ENCODE measurements at places on chromosomes 3 and 15. TPM values are rescaled to one million over a fixed set of nuclear protein-coding genes. Genes with fewer than 3 reads are reported as not detected.

DNA sequence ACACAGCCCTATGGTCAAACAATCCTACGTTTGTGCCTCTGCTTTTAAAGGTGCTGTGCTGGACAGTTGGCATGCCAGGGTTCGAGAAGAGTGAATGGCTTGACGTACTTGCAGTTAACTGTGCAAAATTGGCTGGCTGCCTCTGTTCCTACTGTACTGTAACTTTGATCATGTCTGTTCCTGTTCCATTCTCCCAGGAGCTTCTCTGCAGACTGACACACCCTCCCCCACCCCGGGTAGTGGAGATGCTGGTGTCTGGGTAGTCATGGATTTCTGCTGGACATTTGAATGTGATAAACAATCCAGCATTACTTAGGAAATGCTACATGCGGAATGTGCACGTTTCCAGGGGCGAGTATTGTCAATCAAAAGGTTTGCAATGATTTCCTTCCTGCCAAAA, 6.5 kb upstream of the VILL start:
- H3K27ac ChIP-seq = no peak overlapping the region
- H3K4me3 ChIP-seq = no peak overlapping the region
- H3K27me3 ChIP-seq = no peaks in the 10 kb centered on the region
- no peaks in the 10 kb centered on the region for H3K4me1 ChIP-seq

- peaks cover 76% of the 10 kb centered on the region for H3K27me3 ChIP-seq
- DNase-seq = no peak
Measured at GRCh38 chr3:44104043-44104442, 137.6 kb upstream of the TOPAZ1 start.

GRCh38 chr15:62727501-62727900, 315.0 kb upstream of the TPM1 start:
- H3K27ac ChIP-seq = no peak overlapping the region
- H3K4me1 ChIP-seq = no peaks in the 10 kb centered on the region
- H3K27me3 ChIP-seq = peaks cover 10% of the 10 kb centered on the region

- no peak for DNase-seq
- H3K4me3 ChIP-seq = no peak overlapping the region
- H3K27me3 ChIP-seq = no peaks in the 10 kb centered on the region
Measured at GRCh38 chr3:49534581-49535441, 19.5 kb upstream of the BSN start.

- peaks cover 3% of the 10 kb centered on the region for H3K27me3 ChIP-seq
- H3K4me3 ChIP-seq = peak overlapping the region; percentile 93
- peaks cover 2% of the 10 kb centered on the region for H3K36me3 ChIP-seq
- peaks cover 37% of the 10 kb centered on the region for H3K4me1 ChIP-seq
- DNase-seq = no peak
- H3K27ac ChIP-seq = peak overlapping the region; percentile 100
Measured at GRCh38 chr15:44286814-44287452, 1.6 kb upstream of the GOLM2 start.

GRCh38 chr3:152192050-152192449, 76.7 kb upstream of the MBNL1 start:
- no peaks in the 10 kb centered on the region for H3K27me3 ChIP-seq
- peak overlapping the region; percentile 13 for H3K27ac ChIP-seq
- peaks cover 1% of the 10 kb centered on the region for H3K36me3 ChIP-seq
- peak overlapping the region; percentile 69 for H3K4me3 ChIP-seq
- peaks cover 91% of the 10 kb centered on the region for H3K4me1 ChIP-seq

DNA sequence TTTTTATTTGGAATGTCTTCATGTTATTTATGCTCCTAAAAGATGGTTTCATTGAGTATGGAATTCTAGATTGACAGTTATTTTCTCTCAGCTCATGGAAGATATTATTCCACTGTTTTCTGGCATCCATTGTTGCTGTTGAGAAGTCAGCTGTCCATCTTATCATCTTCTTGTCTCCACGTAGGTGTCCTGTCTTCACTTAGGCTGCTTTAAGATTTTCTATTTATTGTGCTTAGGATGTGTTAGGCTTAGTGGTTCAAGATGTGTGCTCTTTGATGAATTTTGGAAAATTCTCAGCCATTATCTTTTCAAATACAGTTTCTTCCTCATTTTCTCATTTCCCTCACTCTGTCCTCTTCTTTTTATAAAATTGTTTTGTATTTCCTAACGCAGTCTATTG, 52.0 kb downstream of the SNRK start:
- H3K4me3 ChIP-seq = no peak overlapping the region
- peaks cover 30% of the 10 kb centered on the region for H3K36me3 ChIP-seq
- H3K27ac ChIP-seq = peak overlapping the region; percentile 72
- peaks cover 27% of the 10 kb centered on the region for H3K4me1 ChIP-seq

DNA sequence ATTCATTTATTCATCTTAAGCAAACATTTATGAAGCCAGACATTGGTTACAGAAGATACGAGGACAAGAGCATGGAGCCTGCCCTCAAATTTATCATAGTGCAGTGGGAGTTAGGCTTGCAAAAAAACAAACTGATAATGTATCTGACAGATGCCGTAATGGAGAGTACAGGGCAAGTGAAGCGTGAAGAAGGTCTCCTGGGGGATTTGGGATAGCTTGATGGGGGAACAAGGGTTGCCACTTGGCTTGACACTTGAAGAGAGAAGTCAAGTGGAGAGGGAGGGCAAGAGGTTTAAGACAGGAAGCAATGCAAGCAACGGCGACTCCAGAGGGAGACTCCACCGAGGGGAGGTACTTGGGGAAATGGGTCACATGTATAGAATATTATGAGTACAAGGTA, 129.3 kb downstream of the SSR3 start:
- no peaks in the 10 kb centered on the region for H3K4me1 ChIP-seq
- DNase-seq = no peak
- H3K36me3 ChIP-seq = no peaks in the 10 kb centered on the region
- H3K27ac ChIP-seq = no peak overlapping the region
- H3K4me3 ChIP-seq = no peak overlapping the region
- no peaks in the 10 kb centered on the region for H3K27me3 ChIP-seq

GRCh38 chr15:70278644-70279043, 180.9 kb upstream of the TLE3 start:
- H3K36me3 ChIP-seq = no peaks in the 10 kb centered on the region
- no peak for DNase-seq
- H3K4me1 ChIP-seq = peaks cover 23% of the 10 kb centered on the region

GRCh38 chr3:184039414-184039813, 7.9 kb downstream of the HTR3D start:
- no peak for DNase-seq
- H3K36me3 ChIP-seq = no peaks in the 10 kb centered on the region
- H3K4me1 ChIP-seq = no peaks in the 10 kb centered on the region
- no peaks in the 10 kb centered on the region for H3K27me3 ChIP-seq

DNA sequence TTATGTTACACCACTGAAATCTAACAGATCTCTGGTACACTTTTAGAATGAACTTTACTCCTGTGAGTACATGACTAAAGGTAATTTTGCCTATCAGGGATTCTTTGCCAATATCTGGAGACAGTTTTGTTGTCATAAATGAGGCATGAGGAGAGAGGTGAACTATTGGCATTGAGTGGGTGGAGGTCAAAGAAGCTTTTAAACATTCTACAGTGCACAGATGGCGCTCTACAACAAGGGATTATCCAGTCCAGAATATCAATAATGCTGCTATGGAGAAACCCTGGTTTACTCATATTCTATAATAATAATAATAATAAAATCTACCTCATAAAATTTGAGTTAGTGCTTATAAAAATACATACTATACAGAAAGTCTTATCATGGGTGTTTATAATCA, 702.3 kb downstream of the SI start:
- no peaks in the 10 kb centered on the region for H3K27me3 ChIP-seq
- no peaks in the 10 kb centered on the region for H3K36me3 ChIP-seq
- H3K4me3 ChIP-seq = no peak overlapping the region

DNA sequence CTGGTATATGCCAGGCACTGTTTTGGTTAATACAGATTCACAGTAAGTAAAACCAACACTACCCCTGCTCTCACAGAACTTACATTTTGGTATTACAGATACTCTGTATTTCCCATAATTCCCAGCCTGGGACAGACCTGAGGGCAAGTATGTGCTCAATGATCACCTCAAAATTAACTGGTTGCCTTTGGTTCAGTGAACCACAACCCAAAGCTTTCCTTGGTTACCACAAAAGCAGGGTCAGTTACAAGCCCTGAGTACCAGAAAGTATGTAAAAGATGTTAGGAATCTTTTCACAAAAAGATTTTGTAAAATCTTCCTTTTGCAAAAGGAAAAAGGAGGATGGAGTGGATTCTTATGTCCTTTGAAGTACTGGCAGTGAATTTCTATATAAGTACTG, 72.2 kb upstream of the GUCA1C start:
- DNase-seq = no peak
- no peaks in the 10 kb centered on the region for H3K4me1 ChIP-seq
- H3K27me3 ChIP-seq = no peaks in the 10 kb centered on the region
- no peaks in the 10 kb centered on the region for H3K36me3 ChIP-seq
- no peak overlapping the region for H3K4me3 ChIP-seq

GRCh38 chr15:45802140-45802539, 167.3 kb downstream of the SQOR start:
- no peak overlapping the region for H3K4me3 ChIP-seq
- DNase-seq = no peak
- H3K27me3 ChIP-seq = peaks cover 17% of the 10 kb centered on the region
- H3K36me3 ChIP-seq = no peaks in the 10 kb centered on the region
- no peak overlapping the region for H3K27ac ChIP-seq

Gene HIGD2B
- 0.22 TPM for total RNA-seq

Gene ZNF502
- total RNA-seq = 1.00 TPM

Gene SUMF1
- total RNA-seq = 7.2 TPM

Gene CAMK2N2
- 0.35 TPM for total RNA-seq

Gene LMOD3
- not detected for total RNA-seq

Gene TMEM108
- 0.12 TPM for total RNA-seq

Gene CHRNA7
- 0.51 TPM for total RNA-seq

Gene PLCB2
- total RNA-seq = 90.4 TPM

Gene PEX11A
- total RNA-seq = 4.0 TPM

Gene FMN1
- 1.1 TPM for total RNA-seq

Gene NSMCE3
- total RNA-seq = 11.4 TPM

Gene C3orf85
- total RNA-seq = not detected
